ENCODE measurements at places on chromosomes 2 and 18.
A peak's percentile ranks its signal among the peaks of the same experiment; 100 is the strongest.

DNA sequence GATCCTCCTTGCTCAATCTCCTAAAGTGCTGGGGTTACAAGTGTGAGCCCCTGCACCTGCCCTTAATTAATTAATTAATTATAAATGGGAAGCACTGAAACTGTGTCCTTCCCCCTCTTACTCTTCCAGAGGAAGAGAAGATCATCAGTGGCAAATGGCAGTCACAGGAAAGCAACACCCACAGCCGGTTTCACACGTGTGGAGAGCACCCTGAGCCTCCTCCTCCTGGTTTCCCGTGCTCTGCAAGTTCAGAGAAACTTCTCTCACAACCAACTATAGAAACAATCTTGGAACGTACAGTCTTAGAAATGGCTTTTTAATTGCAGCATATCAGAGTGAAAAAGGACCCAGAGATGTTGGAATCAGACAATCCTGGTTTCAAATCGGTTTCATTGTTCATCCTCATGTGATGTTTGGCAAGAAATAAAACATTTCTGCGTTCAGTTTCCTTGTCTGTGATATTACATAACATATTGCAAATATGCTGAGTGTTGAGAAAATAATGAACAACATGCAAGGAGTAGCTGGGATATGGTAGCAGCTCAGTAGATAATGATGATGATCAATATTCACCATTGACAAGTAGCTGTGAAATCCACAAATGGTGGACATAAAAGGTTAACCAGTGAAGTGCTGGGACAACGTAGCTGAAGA lies 141.0 kb upstream of the KCTD1 start:
- no peak for DNase-seq

DNA sequence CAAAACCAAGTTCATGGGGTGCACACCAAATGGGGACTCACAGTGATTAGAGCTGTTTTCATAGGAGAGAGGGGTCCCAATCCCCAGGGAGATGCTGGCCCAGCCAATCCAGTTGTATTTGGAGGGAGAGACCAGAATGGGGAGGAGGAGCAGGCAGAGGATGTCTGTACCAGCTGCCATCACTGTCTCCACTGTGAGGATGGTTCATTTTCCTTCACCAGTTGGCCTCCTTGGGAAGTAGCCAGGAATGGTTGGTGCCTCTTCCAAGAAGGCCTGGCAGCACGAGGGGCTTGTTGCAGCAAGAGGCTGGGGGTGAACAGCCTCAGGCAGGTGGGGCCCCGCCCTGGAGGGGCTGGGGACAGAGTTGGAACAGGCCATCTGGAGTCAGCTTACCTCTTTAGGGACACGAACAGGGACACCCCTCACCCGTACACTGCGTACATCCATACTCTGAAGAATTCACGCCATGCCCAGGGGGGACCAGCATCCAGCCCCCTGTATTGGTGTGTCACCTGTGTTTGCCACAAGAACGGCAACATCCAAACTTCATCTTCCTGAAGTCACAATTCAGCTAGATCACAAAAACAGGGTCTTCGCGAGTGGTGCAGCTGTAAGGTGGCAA lies 161.7 kb upstream of the ZNF236 start:
- DNase-seq: no peak

DNA sequence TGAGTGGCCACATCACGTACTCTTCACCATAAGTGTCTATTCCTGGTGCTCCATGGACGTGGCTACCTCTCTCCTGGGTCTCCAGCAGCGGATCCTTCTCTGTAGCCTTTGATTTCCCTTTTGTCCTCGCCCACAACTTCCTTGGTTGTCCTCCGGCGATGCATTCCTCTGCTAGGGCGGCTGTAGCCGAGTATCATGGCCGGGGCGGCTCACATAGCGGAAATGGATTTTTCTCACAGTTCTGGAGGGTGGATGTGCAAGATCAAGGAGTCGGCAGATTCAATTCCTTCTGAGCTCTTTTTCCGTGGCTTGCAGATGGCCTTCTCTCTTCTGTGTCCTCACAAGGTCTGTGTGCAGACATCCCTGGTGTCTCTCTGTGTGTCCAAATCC lies 35.7 kb downstream of the ACKR3 start:
- no peak for DNase-seq

GRCh38 chr2:236130349-236130998 lies 37.7 kb downstream of the GBX2 start:
- DNase-seq: no peak

DNA sequence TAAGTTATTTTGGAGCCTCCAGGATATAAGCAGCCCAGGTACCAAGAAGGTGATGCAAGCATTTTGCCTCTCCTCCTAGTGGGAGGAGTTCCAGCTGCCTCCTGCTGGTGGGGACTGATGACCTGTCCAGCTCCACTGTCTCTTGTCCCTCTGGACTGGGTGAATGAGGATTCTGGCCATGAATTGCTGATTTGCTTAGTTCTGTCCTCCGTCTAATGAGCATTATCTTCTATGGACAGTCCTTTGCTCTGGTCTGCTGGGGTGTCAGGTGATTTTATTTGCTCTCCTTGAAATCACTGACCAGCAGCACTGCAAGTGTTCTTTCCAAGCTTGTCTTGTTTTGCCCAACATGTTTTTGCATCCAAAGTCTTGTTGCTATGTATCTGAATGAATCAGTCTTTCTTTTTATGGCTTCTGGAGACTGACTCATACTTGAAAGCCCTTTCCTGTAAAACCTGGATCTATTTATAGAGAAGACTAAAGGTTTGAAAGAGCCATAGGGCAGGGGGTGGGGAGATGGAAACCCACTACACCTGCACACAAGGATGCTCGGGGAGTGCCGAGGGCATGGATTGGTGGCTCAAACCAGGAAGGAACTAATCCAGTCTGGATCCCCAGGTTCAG lies 40.5 kb upstream of the EFHD1 start:
- DNase-seq: peak; percentile 84

DNA sequence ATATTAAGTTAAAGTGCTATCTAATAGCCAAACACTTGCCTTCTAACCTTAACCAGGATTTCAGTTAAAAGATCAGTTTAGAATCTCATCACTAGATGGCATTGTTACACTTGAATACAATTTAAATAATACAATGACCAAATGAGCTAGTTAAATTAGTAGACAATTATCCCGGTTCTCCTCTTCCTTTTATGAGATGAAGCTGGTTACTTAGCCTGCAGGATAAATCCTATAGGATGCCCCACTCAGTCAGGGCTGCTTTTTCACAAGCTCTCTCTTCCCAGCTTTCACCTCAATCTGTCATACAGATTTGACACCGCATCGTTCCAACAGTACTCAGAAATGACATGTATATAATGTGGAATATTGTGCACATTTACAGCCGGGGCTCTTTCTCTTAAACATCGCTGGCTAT lies 678.8 kb downstream of the KCNJ3 start:
- DNase-seq: no peak

GRCh38 chr2:46471-47345 lies at the start of gene FAM110C:
TSS of gene FAM110C (minus strand) at chr2:46505. CDS start at chr2:46385, 120 bp downstream.
- DNase-seq: no peak

GRCh38 chr18:77077941-77078689 lies 54.5 kb downstream of the MBP start:
- DNase-seq: no peak

DNA sequence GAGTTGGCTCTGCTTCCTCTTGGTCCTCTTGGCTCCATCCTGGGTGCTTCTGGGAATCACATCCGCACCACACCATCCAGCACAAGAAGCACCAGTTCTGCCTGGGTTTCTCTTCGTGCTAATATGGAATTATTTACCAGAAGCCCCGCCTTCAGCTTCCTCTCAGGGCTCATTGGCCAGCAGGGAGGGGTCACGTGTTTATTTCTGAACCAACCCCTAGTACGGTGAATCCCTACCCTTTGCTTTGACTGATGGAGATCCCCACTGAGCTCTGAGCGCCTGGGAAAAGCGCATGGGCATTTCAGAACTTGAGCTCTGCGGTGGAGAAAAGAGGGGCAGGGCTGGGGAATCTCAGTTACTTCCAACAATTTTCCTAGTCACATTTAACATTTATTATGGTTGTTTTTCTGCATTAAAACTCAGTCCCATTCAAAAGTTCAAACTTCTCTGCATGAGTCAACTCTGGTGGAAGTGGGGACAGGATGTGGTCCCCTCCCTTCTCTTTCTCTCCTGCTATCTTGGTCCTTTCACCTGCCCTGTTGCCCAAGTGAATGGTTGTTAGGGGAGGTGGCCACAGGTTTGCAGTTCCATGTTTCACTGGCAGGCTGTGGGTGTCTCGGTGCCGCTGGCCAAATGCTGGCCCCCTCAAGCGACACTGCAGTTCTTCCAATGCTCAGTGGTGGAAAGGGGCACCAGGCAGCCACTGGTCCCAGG lies 76.4 kb upstream of the TTC39C start:
- no peak for DNase-seq

- no peak for DNase-seq
Observed at GRCh38 chr2:217790681-217791392, 212.0 kb downstream of the TNS1 start.

- no peak for DNase-seq
Observed at GRCh38 chr2:128492966-128493811, 174.5 kb upstream of the HS6ST1 start.

- no peak for DNase-seq
Observed at GRCh38 chr2:203988500-203989260, 52.1 kb downstream of the ICOS start.

GRCh38 chr2:176174824-176175708 lies 13.4 kb upstream of the HOXD1 start:
- DNase-seq: no peak

DNA sequence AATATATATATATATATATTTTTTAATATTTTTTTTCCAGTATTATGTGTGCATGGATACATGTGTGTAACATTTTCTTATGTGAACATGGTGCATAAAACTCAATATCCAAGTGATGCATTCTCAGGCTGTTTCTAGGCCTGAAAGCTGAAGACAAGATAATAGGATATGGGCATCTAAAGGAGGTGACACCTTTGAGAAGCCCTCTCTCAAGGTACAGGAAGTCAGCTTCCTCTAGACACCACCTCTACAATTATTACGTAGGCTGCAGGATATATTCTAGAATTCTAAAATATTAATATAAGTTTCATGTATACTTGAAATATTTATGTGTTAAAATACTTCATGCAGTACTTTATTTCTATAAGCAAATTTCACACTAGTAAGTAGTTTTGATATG lies 327.5 kb downstream of the PTPRM start:
- DNase-seq: no peak

GRCh38 chr2:216006164-216006663 lies 7.1 kb downstream of the MREG start:
- no peak for DNase-seq

DNA sequence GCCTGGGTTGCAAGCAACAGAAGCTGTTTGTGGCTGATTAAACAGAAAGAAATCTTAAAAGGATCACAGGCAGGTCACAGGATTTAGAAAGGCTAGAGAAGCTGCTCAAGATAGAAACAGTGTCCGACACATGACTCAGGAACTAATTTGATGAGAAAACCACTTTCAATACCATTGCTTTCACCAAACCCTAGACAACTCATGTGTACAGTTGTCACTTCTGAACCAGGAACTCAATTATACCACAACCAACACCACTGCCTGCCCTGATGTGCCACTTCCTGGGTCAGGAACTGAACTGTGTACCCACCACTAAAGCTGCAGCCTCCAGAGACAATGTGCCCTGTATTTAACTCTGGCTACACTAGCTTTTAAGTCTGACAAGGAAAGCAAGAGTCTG lies 56.0 kb downstream of the TMEM247 start:
- DNase-seq: no peak

GRCh38 chr2:34849827-34850226 lies 1250.7 kb upstream of the FAM98A start:
- no peak for DNase-seq

DNA sequence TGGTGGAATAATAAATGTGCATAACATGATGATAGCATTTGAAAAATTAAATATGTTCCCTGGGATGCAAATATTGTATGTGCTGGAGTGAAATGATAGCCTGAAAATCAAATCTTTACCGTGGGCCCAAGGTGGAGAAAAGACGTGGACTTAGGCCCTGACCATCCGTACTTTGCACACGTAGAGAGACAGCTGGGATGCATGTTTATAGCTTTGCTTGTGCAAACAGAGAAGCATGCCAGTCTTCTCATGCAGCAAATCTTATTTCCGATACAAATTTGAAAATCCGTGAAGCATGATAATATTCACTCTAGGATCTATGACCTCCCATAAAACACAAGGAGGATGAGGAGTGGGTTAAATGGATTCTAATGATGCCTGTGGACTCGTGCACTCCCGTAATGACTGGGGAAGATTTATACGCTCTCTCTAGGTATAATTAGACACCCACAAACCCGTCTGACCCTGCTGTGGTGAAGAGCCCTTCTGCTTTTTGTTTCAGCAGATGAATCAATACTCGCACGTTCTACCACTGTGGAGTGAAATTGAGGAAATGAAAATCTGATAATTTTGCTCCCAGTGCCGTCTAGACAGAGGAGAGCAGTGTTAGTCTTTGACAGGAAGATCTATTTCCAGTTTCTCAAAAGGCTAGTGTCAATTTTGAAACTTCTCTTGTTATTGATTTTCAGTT lies 810.3 kb upstream of the SALL3 start:
- no peak for DNase-seq

DNA sequence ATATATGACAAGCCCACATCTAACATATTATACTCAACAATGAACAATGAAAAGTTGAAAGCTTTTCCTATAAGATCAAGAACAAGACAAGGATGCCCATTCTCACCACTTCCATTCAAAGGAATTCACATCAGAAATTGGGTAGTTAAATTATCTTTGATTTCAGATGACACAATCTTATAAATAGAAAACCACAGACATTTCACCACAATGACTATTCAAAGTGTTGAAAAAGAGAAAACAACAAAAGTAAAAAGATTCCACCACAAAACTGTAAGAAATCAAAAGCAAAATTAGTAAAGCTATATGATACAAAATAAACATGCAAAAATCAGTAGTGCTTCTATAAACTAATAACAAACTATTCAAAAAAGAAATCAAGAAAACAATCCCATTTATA lies 279.7 kb upstream of the MYT1L start:
- no peak for DNase-seq

DNA sequence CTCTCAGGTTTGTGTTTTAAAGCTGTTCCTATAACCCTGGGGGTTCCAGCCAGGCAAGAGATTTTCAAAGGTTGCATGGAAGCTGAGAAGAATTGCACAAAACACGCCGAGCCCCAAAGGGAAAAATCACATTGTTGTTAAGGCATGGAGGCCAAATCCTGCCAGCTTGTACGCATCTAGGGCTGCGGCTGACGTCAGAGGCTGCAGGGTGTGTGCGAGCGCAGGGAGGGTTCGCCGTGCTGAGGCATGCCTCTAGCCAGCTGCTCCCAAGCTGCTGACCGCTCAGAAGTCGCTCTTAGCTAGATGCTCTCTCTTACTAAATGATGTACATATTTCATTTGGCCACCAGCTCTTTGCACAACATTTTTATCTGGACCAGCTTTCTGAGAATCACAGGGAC lies 191.8 kb downstream of the LPIN1 start:
- DNase-seq: peak; percentile 10

Data from GM04504 (cell line).